NCI-H2171 treated with DMSO at 0.1 percent for 48 hours (cell line): ENCODE measurements at places on chromosomes 1 and 21.
A peak's percentile ranks its signal among the peaks of the same experiment; 100 is the strongest.

- DNase-seq, result no peak
Measured at GRCh38 chr21:45309069-45309986, 21.6 kb upstream of the POFUT2 start.

- no peak for DNase-seq
Measured at GRCh38 chr1:91864017-91864700, 21.8 kb downstream of the TGFBR3 start.

- no peak for DNase-seq
Measured at GRCh38 chr1:192626366-192627179, 9.4 kb upstream of the RGS13 start.

DNA sequence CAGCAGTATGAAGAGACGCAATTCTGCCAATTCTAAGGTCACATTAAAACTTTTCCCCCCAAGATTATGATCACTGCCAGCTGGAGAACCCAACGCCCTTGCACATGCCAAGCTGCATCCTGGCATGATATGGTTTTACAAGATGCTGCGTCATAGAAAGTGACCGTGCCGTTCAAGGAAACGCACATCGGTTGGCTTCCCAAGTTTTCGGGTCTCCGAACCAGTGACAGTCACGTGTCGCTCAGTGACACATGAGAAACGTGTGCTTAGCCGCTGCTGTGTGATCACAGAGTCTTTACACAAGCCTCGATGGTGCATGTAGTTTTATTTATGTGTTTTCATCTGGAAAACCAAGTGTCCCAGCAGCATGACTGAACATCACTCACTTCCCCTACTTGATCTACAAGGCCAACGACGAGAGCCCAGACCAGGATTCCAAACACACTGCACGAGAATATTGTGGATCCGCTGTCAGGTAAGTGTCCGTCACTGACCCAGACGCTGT lies 7.4 kb downstream of the SMIM1 start:
- DNase-seq, result no peak

GRCh38 chr1:22830041-22830566 lies 119.5 kb downstream of the EPHB2 start:
- DNase-seq, result no peak

DNA sequence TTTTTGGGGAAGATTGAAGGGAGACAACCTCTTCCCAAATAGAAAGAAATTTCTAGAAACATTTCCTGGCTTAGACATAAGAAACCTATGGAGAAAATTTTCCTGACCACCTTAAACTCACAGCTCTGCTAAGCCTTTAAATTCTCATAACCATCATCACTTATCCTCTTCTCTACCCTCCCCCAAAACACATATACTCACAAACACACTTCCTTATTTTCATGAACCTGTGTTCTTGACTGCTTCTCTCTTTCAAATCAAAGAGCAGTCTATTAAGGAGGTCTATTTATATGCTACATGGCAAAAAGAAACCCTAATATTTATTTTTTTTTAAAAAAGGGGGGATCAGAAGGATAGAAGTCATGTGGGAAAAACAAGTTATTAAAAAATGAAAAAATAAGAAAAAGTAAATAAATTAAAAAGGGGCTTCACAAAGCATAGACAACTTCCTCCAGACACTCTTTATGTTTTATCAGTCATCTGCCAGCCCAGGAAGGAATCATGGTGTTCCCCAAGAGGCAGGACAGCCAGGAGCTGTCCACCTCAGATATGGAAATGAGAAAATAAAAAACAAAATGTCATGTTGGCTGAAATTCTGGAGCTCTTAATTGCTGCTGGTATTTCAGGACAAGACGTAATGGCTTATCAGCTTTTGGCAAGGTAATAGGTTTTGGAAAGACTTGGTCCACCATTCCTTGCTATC lies 12.8 kb upstream of the RGS2 start:
- no peak for DNase-seq

- no peak for DNase-seq
Measured at GRCh38 chr21:33041981-33042380, 16.2 kb downstream of the OLIG2 start.

GRCh38 chr21:17119466-17120297 lies 393.2 kb upstream of the CXADR start:
- no peak for DNase-seq

GRCh38 chr1:245195398-245195797 lies 40.6 kb downstream of the KIF26B start:
- peak; percentile 36 for DNase-seq

DNA sequence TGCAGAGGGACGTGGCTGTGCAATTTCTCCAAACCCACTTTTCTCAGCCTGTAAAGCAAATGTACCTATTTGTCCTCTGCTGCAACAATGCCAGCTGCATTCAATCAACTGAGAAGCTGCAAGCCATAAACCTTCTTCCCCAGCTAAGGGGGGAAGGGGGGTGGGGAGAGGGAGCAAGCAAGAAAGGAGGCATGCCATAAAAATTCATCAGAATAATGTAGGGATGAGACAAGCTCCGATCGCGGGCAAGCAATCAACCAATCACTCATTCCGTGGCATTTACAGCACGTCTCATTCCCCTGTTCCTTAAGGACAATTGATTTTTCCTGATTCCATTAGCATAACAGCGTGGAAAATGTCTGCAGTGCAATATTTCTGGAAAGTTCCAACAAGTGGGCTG lies 144.8 kb downstream of the DMRTA2 start:
- no peak for DNase-seq

- no peak for DNase-seq
Measured at GRCh38 chr1:219279017-219279770, 105.5 kb downstream of the LYPLAL1 start.

GRCh38 chr1:202590975-202591411 lies 119.3 kb downstream of the SYT2 start:
- DNase-seq, result no peak

DNA sequence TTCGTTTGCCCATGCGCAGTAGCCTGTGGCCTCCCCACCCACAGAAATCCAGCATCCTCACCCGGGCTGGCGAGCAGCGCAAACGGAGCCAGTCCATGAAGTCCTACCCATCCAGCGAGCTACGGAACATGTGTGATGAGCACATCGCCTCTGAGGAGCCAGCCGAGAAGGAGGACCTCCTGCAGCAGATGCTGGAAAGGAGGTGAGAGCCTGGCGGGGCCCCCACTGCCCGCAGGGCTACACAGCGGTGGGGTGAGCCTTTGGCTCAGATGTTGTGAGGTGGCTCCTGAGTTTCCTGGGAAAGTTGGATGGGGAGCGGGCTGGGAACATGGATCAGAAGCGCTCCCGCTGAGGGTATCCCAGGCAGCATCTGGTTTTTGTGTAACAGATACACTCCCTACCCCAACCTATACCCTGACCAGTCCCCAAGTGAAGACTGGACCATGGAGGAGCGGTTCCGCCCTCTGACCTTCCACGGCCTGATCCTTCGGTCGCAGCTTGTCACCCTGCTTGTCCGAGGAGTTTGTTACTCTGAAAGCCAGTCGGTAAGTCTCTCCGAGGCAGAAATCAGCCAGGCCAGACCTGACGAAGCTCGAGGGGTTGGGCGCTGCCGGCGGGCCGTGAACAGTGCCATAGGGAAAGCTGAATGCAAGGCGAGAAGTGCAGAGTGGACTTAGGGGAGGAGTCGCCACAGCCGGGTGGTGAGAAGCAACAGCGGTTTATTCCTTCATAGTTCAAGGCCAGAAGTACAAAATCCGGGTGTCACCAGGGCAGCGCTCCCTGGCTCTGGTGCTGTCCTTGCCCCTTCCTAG lies 10.4 kb downstream of the NPPA start:
- DNase-seq, result no peak

GRCh38 chr1:45302505-45303150 lies 24.1 kb upstream of the HPDL start:
- DNase-seq, result no peak

DNA sequence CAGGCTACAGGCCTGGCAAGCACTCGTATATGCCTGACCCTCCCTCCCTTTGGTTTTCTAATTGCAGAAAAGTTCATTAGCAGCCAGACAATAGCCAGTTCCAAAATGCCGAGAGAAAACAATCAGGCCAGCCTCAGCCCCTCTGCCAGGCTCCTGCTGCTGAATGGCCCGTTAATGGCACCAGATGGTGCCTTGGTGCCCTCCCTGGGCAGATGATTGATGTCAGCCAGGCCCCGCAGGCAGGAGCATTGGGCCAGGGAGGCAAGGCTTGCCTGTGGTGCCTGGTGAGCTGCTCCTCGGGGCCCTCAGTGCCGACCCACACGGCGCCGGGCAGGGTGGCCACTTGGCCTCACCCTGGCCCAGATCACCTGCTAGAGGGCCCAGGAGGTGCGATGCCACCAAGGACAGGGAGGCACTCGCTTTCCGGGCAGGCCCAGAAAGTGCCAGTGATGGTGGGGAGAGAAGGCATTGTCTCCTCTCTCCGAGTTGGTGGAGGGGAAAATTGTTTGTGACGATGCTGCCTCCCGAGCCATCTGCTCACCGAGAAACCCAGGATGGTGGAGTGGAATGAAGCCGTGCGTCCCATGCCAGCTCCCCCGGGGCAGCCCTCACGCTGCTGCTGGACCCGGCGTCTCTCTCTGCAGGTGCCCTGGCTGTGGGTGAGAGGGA lies 28.1 kb downstream of the QSOX1 start:
- DNase-seq, result peak; percentile 90

DNA sequence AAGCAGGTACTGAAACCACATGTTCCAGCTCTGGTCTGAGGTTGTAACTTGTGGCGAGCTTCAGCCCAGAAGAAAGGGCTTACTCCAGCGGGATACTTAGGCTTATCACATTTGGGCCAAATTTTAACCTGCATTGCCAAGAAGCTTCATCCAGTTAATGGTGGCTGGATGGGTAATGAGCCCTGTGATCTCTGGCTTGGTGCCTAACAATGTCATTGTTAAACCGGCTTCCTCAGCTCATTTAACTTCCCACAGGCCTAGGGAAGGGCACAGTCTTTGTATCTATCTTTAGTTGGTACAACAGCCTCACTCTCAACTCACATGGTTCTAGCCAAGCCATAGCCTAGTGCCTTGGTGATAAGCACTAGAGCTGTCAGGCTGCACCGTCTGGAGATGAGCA lies 43.6 kb upstream of the CCDC190 start:
- DNase-seq, result no peak

DNA sequence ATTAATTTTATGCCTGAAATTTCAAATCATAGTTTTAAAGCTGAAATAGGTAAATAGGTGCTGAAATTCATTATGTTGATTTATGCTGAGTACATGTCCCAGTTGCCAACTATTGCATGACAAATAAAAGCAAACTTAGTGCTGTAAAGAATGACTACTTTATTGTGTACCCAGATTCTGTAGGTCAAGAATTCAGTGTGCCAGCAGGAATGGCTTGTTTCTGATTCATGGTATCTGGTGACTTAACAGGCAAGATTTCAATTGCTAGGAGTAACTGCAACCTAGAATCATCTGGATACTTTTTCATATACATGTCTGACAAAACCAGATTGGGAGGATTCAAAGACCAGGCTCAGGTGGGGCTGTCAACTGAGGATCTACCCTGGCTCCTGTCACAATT lies 678.4 kb upstream of the ADAMTS5 start:
- no peak for DNase-seq

DNA sequence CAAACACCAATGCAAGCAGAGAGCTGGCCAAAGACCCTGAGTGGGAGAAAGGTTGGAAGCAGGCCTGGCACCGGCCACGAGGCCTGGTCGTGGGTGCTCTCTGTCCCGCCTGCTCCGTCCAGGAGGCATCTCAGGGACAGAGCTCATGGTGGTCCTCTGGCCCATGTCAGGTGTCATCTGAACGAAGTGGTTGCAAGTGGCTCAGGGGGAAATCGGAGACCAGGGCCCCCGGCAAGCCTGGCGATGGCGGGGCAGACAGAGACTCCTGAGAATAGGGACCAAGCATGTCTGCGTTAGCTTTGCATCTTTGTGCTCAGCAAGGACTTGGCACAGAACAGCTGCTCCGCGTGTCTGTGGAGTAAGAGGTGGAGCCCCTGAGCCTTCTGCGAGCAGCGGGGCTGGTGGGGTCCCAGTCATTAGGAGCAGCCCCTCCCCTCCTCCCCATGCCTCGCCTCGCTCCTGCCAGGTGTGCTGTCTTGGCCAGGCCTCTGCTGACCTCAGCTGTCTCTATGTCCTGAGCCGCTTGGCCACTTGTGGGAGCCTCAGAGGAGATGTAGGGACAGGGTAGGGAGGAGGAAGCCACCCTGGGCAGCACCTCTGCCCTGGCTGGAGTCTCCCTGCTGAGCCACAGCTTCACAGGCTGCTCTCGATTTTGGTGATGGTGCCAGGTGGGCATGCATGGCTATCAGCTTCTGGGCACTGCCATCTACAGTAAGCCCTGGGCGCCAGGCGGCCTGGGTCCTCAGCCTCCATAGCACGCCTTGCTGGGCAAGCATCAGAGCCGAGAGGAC lies 362.9 kb upstream of the VAMP3 start:
- no peak for DNase-seq

GRCh38 chr1:8302081-8302956 lies 15.6 kb upstream of the SLC45A1 start:
- DNase-seq, result no peak

GRCh38 chr1:241773991-241774390 lies 74.0 kb upstream of the EXO1 start:
- no peak for DNase-seq

GRCh38 chr21:46369520-46370235 lies 45.7 kb downstream of the PCNT start:
- no peak for DNase-seq

DNA sequence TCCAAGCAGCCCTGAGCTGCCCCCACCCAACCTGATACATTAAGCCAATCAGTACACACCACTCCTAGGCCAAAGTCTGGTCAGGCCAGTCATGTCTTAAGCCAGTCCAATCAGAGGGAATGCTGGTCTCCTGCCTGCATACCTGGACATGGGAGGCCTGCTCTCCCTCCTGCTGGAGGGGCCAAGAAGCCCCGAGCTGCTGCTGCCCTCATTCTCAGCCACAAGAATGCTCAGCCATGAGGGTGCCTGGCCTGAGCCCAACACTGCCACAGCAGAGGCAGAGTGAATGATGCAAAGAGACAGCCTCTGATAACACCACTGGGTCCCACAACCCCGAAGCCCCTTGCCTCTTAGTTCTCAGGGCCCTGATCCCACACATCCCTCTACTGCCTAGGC lies 23.0 kb downstream of the CHD5 start:
- no peak for DNase-seq

- no peak for DNase-seq
Measured at GRCh38 chr1:107789817-107790524, 175.0 kb downstream of the VAV3 start.

- no peak for DNase-seq
Measured at GRCh38 chr1:194512957-194513356, 1326.5 kb upstream of the B3GALT2 start.

- DNase-seq, result no peak
Measured at GRCh38 chr1:178627037-178627436, 98.0 kb upstream of the RALGPS2 start.

- no peak for DNase-seq
Measured at GRCh38 chr1:173208146-173208545, 1.0 kb upstream of the TNFSF4 start.

GRCh38 chr1:220990427-220991339 lies 111.4 kb downstream of the HLX start:
- DNase-seq, result no peak

GRCh38 chr1:99180915-99181314 lies 83.4 kb upstream of the PLPPR4 start:
- DNase-seq, result peak; percentile 69

DNA sequence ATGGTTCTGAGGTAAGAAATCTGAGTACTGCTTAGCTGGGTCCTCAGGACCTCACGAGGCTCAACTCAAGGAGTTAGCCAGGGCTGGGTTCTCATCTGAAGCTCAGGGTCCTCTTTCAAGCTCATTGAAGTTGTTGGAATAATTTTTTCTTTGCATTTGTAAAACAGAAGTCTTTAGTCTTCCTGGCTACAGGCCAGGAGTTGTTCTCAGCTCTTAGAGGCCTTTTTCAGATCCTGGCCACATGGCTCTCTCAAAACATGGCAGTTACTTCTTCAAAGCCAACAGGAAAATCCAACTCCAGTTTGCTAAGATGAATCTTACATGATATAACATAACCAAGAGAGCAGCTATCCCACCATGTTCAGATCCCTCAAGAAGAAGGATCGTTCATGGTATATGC lies 92.3 kb upstream of the CHODL start:
- DNase-seq, result no peak
